ENCODE measurements at places on chromosomes 6 and 20. TPM values are rescaled to one million over a fixed set of nuclear protein-coding genes. Genes with fewer than 3 reads are reported as not detected.

- H3K4me3 ChIP-seq = no peak overlapping the region
- DNase-seq = no peak
- H3K4me1 ChIP-seq = no peaks in the 10 kb centered on the region
Observed at GRCh38 chr6:70508953-70509352, 57.8 kb upstream of the SDHAF4 start.

- H3K27ac ChIP-seq = no peak overlapping the region
- no peaks in the 10 kb centered on the region for H3K27me3 ChIP-seq
- DNase-seq = no peak
- H3K4me3 ChIP-seq = no peak overlapping the region
- no peaks in the 10 kb centered on the region for H3K36me3 ChIP-seq
Observed at GRCh38 chr6:2035826-2036709, 209.3 kb downstream of the GMDS start.

GRCh38 chr6:17101422-17102257, at the start of gene STMND1:
TSS of gene STMND1 (plus strand) at chr6:17102050. CDS start at chr6:17102258, 208 bp downstream.
- no peak for DNase-seq
- H3K4me3 ChIP-seq = peak within 1 kb of the TSS; percentile 51
- no peaks in the 10 kb centered on the region for H3K36me3 ChIP-seq
- H3K4me1 ChIP-seq = peaks cover 15% of the 10 kb centered on the region

DNA sequence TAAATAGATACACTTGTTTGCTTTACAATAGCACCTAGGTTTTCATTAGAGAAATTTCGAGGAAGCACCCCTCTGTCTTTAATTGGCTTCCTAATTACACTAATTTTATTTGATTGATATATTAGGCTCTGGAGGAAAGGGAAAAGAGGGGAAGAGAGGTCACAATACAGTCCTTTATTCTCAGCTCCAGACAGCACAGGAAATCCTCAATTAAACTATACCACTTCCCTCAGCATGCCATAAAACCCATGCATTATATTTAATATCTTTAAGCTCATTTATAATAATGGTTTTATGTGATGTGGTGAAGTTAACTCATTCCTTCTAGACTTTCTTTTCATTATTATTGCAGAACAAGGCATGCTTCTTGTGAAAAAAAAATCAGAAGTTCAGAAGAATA, 17.7 kb upstream of the PDE7B start:
- H3K4me1 ChIP-seq = no peaks in the 10 kb centered on the region
- H3K36me3 ChIP-seq = no peaks in the 10 kb centered on the region
- no peaks in the 10 kb centered on the region for H3K27me3 ChIP-seq
- H3K27ac ChIP-seq = no peak overlapping the region
- no peak for DNase-seq
- no peak overlapping the region for H3K4me3 ChIP-seq

- no peak overlapping the region for H3K27ac ChIP-seq
- H3K27me3 ChIP-seq = peaks cover 8% of the 10 kb centered on the region
- DNase-seq = no peak
Observed at GRCh38 chr6:71584712-71585436, 296.3 kb downstream of the OGFRL1 start.

LY6G6F gene
- total RNA-seq = not detected

SLC17A9 gene
- 2.2 TPM for total RNA-seq

DNA sequence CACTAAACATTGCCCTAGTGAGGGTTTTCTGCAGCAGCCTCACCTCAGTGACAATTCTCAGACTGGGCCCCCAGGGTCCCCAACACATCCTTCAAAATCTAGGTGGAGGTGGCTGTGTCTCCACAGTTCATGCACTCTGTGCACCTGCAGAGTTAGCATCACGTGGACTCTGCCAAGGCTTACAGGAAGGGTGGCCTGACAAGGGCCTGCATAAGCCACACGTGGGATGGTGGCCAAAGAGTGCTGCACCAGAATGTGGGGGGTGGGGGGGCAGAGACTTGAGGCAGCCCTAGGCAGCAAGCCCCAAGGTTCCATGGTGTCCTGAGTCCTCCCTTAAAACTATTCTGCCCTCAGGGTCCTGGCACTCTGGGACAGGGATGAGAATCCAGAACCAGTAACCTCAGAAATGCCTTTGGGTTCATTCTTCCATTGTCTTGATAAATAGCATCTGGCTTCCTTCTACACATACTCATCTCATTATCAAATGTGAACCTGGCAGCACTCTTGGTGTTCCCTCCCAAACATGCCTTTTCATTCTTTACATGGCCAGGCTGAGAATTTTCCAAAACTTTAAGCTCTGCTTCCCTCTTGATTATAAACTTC, 1.6 kb upstream of the SERPINB1 start:
- no peaks in the 10 kb centered on the region for H3K27me3 ChIP-seq
- H3K36me3 ChIP-seq = peaks cover 9% of the 10 kb centered on the region
- DNase-seq = peak; percentile 91
- H3K4me1 ChIP-seq = peaks cover 59% of the 10 kb centered on the region

GRCh38 chr6:43967719-43968091, 159.5 kb downstream of the MRPL14 start:
- H3K36me3 ChIP-seq = no peaks in the 10 kb centered on the region
- no peaks in the 10 kb centered on the region for H3K27me3 ChIP-seq
- no peak overlapping the region for H3K27ac ChIP-seq
- no peak for DNase-seq

IL17A gene
- not detected for total RNA-seq

DNA sequence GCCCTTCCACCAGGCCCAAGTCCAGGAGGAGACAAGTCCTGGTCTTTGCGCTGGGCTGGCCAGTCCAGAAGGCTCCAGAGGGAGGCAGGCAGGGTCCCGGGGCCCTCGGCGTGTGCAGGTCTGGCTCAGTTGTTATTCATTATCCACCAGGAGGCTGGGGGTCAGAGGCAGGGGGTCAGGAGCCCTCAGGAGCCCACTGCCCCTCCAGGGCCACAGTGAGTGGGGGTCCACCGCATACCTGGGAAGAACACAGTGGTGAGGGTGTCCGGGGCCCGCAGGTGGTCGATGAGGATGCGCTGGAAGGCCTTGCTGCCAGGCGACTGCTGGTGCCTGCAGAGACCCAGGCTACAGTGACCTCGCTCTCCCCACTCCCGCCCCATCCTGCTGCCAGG, 4.4 kb upstream of the C20orf144 start:
- H3K4me1 ChIP-seq = peaks cover 14% of the 10 kb centered on the region
- no peak overlapping the region for H3K27ac ChIP-seq
- no peaks in the 10 kb centered on the region for H3K27me3 ChIP-seq

GRCh38 chr20:22962567-22963439, 72.3 kb upstream of the SSTR4 start:
- no peak overlapping the region for H3K4me3 ChIP-seq
- H3K27ac ChIP-seq = no peak overlapping the region
- H3K4me1 ChIP-seq = no peaks in the 10 kb centered on the region
- no peaks in the 10 kb centered on the region for H3K27me3 ChIP-seq
- no peaks in the 10 kb centered on the region for H3K36me3 ChIP-seq

PACSIN1 gene
- total RNA-seq = 2.0 TPM

SLC4A11 gene
- 0.32 TPM for total RNA-seq

PLCB4 gene
- 30.7 TPM for total RNA-seq

DNA sequence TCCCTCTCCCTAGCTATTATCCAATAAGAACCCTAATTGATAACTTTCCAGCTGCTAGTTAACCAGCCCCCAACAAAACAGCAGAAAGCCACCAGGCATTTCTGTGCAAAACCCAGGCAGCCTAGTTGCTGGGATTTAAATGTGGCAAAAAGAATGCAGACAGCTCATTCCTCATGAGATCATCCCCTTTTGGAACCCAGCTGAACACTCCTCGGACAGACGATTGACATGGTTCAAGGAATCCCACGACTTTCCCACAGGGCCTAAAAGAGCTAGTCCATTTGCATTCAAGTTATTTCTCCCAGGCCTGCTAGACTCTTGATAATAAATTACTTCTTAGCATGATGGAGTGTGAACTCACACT, 24.0 kb downstream of the JAG1 start:
- H3K27ac ChIP-seq = no peak overlapping the region
- H3K4me3 ChIP-seq = no peak overlapping the region
- no peak for DNase-seq
- H3K36me3 ChIP-seq = peaks cover 84% of the 10 kb centered on the region

OSTM1 gene
- 48.2 TPM for total RNA-seq

GRCh38 chr20:15835811-15836210, 737.4 kb downstream of the KIF16B start:
- no peaks in the 10 kb centered on the region for H3K27me3 ChIP-seq
- H3K27ac ChIP-seq = no peak overlapping the region

SYCP2L gene
- total RNA-seq = 0.66 TPM

BPIFB2 gene
- not detected for total RNA-seq

GRCh38 chr6:53418288-53418687, 69.5 kb upstream of the ELOVL5 start:
- no peak overlapping the region for H3K27ac ChIP-seq
- no peak overlapping the region for H3K4me3 ChIP-seq
- H3K36me3 ChIP-seq = no peaks in the 10 kb centered on the region
- no peak for DNase-seq

DNA sequence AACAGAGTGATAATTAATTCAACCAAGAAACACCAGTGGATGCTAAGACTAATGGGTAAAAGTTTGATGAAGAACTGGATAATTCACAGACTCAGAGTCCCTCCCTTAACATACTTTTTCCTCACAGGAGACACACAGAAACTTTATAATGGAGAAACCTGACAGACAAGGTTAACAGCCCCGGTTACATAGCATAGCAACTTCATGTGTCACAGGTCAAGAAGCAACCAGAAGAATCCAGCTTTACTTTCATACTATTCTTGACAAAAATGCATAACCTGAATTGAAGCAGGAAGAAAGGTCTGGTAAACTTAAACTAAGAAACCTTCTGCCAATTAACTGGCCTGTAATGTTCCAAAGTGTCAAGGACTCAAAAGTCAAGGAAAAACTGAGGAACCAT, 375.9 kb downstream of the RNF144B start:
- no peaks in the 10 kb centered on the region for H3K27me3 ChIP-seq
- no peaks in the 10 kb centered on the region for H3K4me1 ChIP-seq
- no peak overlapping the region for H3K27ac ChIP-seq
- H3K4me3 ChIP-seq = no peak overlapping the region
- DNase-seq = no peak

DNA sequence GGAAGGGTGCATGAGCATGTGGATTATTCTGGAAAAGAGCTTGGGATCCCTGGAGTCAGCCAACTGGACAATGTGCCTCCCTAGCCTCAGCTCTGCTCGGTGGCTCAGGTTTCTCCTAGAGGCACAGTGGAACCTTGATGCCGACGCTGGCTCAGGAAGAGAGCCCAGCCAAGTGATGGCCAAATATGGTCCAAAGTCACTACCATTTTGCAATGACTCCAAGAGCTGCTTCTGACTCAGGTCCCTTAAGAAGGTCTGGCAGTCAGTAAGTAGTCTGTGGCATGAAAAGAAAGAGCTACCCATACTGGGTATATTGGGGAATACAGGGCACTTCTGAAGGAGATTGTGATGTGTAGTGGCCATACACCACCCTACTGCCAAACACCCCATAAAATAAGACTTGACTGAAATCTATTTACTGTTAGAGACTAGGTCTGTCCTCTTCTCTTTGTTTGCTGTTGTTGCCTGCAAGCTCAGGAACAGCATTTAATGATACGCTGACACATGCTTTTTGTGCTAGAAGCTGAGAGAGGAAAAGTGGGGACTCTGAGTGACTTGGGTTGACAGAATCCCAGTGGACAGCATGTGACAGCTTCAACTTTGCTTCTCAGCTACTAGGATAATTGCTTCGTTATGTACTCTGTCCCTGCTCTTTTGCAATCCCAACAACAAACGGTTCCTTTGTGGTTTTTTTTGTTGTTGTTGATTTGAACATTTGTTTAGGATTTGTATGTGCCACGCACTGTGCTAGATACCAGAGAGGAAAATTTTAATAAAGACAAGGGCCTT, 30.3 kb upstream of the OGFRL1 start:
- no peak overlapping the region for H3K4me3 ChIP-seq
- DNase-seq = no peak
- H3K27me3 ChIP-seq = no peaks in the 10 kb centered on the region
- H3K27ac ChIP-seq = no peak overlapping the region
- peaks cover 3% of the 10 kb centered on the region for H3K4me1 ChIP-seq

PPP1R3G gene
- total RNA-seq = 7.9 TPM

DNA sequence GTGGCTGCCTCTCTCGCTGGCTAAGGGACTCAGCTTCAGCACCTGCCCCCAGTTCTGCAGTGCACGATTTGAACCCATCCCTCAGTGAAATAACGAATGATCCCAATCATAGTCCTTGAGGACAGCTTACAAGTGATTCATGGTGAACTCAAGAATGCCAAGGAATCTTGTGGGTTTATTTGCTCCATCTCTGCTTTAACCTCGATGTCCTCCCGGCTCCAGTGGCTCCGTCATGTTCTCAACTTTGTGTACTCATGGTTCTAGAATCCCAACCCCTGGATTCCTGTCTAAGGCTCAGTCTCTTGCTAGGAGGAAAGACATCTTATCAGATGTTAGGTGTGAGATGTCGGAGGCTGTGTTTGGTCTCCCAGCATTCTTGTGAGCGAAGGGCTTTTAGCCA, 29.0 kb upstream of the GTSF1L start:
- H3K27me3 ChIP-seq = no peaks in the 10 kb centered on the region
- DNase-seq = no peak
- H3K4me1 ChIP-seq = no peaks in the 10 kb centered on the region
- no peak overlapping the region for H3K27ac ChIP-seq

DNA sequence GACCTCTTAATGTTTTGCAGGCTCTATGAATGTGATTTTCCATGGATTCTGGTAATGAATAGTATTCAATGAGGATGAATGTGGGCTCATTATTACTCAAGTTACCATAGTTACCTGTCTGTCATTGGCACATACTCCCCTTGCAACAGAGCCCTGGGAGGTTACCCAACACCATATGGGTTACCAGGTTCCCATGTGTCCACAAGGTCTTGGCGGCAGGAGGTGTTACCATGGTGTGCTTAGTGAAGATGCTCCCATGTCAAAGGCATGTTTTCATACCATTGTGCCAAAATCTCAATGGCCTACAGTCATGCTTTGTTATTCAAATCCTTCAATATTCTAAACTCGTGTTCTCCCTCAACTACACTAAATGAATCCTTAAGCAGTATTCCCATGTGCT, 232.5 kb downstream of the HDGFL1 start:
- H3K36me3 ChIP-seq = no peaks in the 10 kb centered on the region
- H3K27me3 ChIP-seq = no peaks in the 10 kb centered on the region
- no peak overlapping the region for H3K27ac ChIP-seq
- no peak overlapping the region for H3K4me3 ChIP-seq

NOX3 gene
- not detected for total RNA-seq

PAK5 gene
- 0.06 TPM for total RNA-seq

- no peak overlapping the region for H3K4me3 ChIP-seq
- no peak for DNase-seq
- H3K27ac ChIP-seq = no peak overlapping the region
- H3K27me3 ChIP-seq = no peaks in the 10 kb centered on the region
- H3K4me1 ChIP-seq = no peaks in the 10 kb centered on the region
Observed at GRCh38 chr6:161583584-161583983, 309.7 kb upstream of the AGPAT4 start.

DNA sequence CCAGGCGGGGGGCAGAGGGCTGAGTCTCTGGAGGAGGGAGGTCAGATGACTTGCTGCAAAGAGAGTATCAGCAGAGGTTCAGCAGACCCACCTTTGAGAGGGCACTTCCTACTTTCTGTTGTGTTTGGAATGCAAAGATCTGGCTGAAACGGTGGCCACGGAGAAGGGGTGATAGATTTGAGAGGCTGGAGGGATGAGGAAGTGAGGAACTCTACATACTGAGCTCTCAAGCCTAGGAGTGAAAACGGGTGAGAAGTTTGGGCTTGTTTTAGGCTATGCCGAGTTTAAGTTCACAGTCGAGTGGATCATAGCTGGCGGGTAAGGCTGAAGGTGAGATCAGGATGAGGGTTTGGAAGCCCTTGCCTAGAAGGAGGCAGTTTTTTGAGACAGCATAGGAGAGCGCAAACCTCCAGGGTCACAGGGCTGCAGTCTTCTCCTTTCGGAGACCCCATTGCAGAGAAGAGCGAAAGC, 477 bp upstream of the ITPA start:
- peak overlapping the region; percentile 81 for H3K27ac ChIP-seq
- H3K4me1 ChIP-seq = peaks cover 28% of the 10 kb centered on the region
- H3K4me3 ChIP-seq = peak overlapping the region; percentile 73
- DNase-seq = no peak

Data from esophagus muscularis mucosa (tissue), 4 donors.